ENCODE measurements at places on chromosomes 11 and 22. TPM values are rescaled to one million over a fixed set of nuclear protein-coding genes. Genes with fewer than 3 reads are reported as not detected.
A peak's percentile ranks its signal among the peaks of the same experiment; 100 is the strongest.

CHADL gene
- total RNA-seq = 1.7 TPM

KCNK7 gene
- 5.0 TPM for total RNA-seq

CDC42EP2 gene
- not detected for total RNA-seq

- H3K27me3 ChIP-seq = no peaks in the 10 kb centered on the region
- peaks cover 49% of the 10 kb centered on the region for H3K36me3 ChIP-seq
- no peaks in the 10 kb centered on the region for H3K4me1 ChIP-seq
- H3K4me3 ChIP-seq = no peak overlapping the region
- H3K27ac ChIP-seq = no peak overlapping the region
Observed at GRCh38 chr11:72307439-72307838, 63.5 kb upstream of the PHOX2A start.

DNA sequence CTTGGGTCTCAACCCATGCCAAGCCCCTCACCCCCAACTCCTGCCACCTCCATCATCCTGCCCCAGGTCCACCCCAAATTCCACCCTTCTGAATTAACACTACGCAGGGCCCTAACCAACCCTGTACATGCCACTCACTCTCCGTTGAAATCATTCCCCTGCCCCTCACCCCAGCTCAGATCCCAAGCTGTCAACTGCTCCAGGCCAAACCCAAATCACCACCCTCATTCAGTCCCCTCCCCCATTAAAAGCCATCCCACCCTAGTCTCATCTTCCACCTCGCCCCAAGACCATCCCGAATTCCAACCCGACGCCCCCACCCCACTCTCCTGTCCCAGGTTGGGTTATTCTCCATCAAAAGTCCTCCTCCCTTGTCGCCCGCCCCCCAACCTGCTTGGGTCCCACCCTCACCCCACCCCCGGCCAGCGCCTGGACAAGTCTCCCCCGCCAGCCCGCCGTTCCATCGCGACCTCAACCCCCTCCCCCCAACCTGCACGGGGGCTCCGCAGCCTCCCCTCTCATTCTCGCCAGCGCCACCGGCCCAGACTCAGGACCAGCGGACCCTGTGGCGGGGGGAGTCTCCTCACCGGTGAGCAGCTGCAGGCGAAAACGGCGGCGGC is 466 bp downstream of the FAM168A start:
- peaks cover 15% of the 10 kb centered on the region for H3K4me1 ChIP-seq
- no peaks in the 10 kb centered on the region for H3K36me3 ChIP-seq
- no peaks in the 10 kb centered on the region for H3K27me3 ChIP-seq
- H3K4me3 ChIP-seq = peak overlapping the region; percentile 84

GRCh38 chr11:117625237-117625636 is 171.8 kb downstream of the DSCAML1 start:
- no peaks in the 10 kb centered on the region for H3K4me1 ChIP-seq
- DNase-seq = no peak
- no peak overlapping the region for H3K27ac ChIP-seq
- no peaks in the 10 kb centered on the region for H3K36me3 ChIP-seq

- DNase-seq = no peak
- H3K27me3 ChIP-seq = peaks cover 4% of the 10 kb centered on the region
- no peak overlapping the region for H3K27ac ChIP-seq
- H3K36me3 ChIP-seq = no peaks in the 10 kb centered on the region
- no peaks in the 10 kb centered on the region for H3K4me1 ChIP-seq
Observed at GRCh38 chr11:60184824-60185511, 2.1 kb upstream of the MS4A6A start.

- DNase-seq = no peak
- H3K4me1 ChIP-seq = peaks cover 35% of the 10 kb centered on the region
- H3K36me3 ChIP-seq = no peaks in the 10 kb centered on the region
- H3K27me3 ChIP-seq = no peaks in the 10 kb centered on the region
- H3K4me3 ChIP-seq = no peak overlapping the region
- no peak overlapping the region for H3K27ac ChIP-seq
Observed at GRCh38 chr11:82898241-82898640, 2.0 kb downstream of the PRCP start.

Data from CD4-positive, alpha-beta T cell (primary cell).